ENCODE measurements at places on chromosomes 6 and 20.

DNA sequence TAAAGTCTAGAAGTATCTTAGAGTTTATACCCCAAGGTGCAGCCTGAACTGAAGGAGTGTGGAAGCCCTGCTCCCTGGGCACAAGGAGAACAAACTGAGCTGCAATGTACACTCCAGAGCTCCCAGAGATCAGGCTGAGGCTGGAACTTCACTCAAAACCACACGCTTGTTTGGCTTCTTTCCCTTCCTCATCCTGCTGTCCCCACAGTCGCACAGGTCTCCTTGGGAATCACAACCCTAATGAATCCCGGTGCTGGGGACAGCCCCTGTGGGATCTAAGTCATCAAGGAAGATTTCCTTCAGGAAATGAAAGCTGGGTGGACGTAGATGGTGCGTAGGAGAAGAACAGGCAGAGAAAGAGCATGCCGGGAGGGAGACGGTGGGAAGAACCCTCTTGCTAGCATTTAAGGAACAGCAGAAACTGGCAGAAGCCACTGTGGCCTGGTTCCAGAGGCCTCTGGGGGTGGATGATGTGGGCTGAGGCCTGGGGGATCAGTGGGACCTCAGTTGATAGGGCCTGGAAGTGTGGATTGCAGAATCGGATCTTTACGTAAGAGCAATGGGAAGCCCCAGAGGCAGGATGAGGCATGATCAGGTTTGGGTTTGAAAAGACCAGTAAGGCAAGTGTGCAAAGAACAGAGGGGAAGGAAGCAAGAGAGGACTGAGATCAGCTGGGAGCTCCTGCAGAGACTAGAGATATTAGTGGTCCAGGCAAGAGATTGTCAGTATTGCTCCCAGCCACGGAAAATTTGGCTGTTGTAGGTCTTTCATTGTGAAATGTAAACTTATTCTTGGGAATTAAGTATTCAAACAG is 21.4 kb downstream of the CYP24A1 start:
- DNase-seq: no peak

GRCh38 chr6:22596011-22596410 is 26.6 kb downstream of the HDGFL1 start:
- DNase-seq: no peak

- DNase-seq: no peak
Observed at GRCh38 chr20:2707353-2708072, 14.9 kb downstream of the EBF4 start.

GRCh38 chr6:24428615-24429014 is 25.9 kb downstream of the MRS2 start:
- no peak for DNase-seq

- no peak for DNase-seq
Observed at GRCh38 chr6:112223070-112223861, 31.1 kb downstream of the LAMA4 start.

GRCh38 chr6:124371974-124372475 is 568.4 kb downstream of the NKAIN2 start:
- no peak for DNase-seq

GRCh38 chr20:32894026-32894483 is 35.3 kb downstream of the EFCAB8 start:
- peak; percentile 40 for DNase-seq

- DNase-seq: no peak
Observed at GRCh38 chr6:111714416-111715270, 109.0 kb upstream of the TRAF3IP2 start.

DNA sequence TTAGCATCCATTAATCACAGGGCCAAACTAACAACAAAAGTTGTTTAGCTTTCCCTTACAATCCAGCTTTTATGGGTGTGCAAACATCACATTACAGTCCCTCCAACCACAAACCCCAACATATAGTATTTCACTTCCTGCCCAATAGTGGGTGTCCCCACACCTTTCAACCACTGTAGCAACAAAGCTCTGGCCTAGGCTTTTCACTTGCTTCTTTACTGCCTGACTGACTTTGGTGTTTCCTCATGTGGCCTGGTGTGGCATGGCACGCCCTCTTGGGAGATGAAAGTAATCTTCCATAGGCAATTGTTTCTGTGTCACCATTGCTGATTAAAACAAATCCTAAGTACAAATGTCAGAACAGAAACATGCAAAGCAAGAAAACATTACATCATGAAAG is 46.3 kb downstream of the MCM8 start:
- no peak for DNase-seq

DNA sequence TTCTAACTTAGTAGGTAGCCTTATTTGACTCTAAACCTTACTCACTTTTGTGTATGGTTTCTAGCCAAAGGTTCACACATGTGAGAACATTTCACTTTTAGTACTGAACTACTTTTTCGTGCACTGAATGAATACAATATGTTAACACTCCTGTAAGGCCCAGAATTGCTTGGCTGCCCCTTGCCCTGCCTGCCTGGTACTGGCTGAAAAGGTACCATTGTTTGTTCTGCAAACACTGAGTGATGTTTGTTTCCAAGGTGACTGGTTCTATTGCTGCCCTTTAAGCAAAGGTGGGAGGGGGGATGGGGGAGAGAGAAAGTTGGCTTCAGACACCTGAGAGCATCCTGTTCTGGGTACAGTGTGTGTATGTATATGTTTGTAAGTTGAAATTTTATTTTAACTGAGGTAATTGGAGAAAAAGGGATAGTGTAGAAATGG is 31.2 kb downstream of the RREB1 start:
- DNase-seq: no peak

- no peak for DNase-seq
Observed at GRCh38 chr6:7624796-7625710, 35.1 kb downstream of the SNRNP48 start.

- DNase-seq: no peak
Observed at GRCh38 chr6:83459663-83460062, 28.8 kb upstream of the ME1 start.

DNA sequence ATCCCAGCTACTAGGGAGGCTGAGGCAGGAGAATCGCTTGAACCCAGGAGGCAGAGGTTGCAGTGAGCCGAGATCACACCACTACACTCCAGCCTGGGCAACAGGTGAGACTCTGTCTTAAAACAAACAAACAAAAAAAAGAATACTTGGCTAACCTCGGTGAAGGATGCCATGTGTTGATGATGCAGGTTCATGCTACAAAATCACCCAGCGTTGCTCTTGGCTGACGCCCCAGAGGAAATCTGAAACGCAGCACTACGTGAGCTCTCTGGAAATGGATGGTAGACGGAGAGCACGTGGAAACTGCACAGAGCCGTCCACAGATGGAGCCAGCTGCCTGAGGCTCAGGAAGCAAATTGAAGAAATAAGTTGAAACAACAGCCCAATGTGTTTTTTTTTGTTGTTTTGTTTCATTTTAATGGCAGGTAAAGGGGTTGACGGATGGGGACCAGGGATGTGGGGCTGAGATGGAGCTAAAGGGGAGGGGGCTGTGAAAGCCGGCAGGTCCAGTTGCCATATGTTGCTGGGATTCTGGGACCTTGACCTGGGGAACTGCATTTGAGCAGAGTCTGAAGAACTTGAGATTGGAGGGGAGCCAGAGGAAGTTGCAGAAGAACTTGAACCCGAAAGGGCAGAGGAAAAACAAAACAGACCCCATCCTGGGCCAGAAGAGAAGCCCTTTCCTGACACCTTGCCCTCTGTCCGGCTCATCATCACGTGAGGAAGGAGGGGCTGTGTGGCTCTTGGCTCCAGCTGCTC is 12.8 kb upstream of the MANBAL start:
- DNase-seq: peak; percentile 63

- no peak for DNase-seq
Observed at GRCh38 chr6:33944686-33945411, 141.0 kb upstream of the MLN start.

DNA sequence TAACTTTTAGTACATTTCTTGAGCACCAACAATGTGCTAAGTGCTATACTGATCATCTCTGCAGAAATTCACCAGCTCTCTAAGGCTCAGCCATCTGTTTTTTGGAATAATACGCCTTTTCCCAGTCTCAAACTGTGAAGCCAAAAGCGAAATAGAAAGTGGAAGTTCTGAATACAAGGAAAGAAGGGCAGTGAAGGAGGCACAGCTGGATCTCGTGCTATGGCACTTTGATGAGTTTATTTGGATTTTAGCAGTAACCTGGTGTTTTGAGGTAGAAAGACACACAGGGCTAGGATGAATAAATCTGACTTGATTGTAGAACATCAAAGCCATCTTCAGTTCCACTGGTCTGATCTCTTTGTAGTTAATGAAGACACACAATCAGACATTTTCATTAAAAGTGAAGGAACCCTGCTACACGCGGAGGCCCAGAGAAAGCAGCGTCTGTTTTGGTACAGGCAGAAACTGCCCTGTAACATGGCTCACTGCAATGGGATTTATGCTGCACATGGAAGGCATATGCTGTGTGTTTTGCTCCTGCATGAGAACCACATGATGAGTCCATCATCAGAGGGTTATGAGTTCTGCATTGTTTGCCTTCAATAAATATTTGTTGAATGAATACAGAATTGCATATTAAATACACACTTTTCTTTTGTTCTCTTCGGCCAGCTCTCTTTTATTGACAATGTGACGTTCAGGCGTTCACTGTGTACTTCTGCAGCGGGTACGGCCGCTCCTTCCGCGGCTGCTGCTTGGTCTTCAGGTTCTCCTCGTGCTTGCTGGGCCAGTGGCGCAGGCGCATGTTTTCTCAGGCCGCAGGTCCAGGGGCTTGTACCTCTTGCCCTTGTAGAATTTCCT is 100.9 kb downstream of the PREP start:
- no peak for DNase-seq

- DNase-seq: peak; percentile 85
Observed at GRCh38 chr6:5214570-5215052, 46.1 kb downstream of the LYRM4 start.

DNA sequence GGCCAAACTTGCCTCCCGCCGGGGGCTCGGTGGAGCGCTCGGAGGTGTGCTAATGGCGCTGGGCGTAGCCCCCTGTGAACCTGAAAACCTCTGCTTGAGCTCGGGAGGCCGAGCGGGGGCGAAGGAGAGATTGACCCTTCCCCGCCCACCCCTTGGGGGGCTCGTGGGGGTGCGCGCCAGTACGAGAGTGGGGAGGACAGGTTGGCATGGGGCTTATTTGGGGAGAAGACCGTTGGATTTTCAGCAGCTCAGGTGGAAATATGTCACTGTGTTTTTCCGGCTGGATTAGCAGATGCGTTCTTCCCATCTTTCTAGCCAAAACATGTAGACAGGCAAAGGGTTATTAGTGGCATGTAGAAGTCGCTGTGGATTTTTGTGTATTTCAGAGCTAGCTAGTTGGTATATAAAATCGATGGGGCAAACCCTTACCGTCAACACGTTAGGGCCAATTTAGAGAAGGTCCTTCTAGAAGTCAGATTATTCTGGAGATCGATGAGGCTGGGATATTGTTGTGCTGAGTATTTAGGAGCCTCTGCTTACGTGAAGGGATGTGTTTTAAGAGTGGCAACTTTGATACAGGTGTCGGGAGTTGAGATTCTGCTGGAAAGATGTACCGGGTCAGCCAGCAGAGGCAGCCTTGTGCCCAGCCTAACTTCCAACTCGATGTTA is 525 bp downstream of the NCOA7 start:
- DNase-seq: peak; percentile 70

- DNase-seq: no peak
Observed at GRCh38 chr6:158766621-158767455, 52.3 kb downstream of the EZR start.

DNA sequence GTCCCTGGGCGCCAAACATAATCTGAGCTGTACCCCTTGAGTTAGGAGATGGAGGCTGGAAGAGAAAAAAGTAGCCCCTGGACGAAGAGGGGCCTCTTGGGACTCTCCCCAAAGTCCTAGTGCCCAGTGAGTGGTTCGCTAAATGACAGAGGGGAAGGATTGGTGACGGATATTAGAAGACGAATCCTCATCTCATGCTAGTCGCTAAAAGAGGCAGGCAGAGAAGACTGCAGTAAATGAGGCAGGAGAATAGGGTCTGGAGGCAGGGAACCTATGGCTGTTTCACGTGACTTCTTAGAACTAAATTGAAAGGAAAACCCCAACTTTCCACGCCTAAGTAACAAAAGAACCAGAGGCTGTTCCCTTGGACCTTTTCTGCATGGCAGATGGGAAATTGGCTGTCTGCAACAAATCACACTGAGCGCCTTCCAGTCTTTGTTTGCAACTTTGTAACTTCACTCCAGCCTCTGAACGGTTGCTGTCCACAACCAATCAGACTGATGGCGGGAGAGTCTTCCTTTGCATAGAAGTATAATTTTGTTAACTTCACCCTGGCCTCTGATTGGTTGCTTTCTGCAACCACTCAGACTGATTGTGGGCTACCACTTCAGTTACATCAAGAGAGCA is 731 bp upstream of the RBL1 start:
- DNase-seq: no peak

GRCh38 chr6:151425561-151425960 is 26.4 kb downstream of the RMND1 start:
- DNase-seq: no peak

GRCh38 chr6:113767985-113768384 is 89.2 kb upstream of the MARCKS start:
- DNase-seq: no peak

GRCh38 chr20:650954-651353 is 2.0 kb downstream of the SRXN1 start:
- DNase-seq: no peak

DNA sequence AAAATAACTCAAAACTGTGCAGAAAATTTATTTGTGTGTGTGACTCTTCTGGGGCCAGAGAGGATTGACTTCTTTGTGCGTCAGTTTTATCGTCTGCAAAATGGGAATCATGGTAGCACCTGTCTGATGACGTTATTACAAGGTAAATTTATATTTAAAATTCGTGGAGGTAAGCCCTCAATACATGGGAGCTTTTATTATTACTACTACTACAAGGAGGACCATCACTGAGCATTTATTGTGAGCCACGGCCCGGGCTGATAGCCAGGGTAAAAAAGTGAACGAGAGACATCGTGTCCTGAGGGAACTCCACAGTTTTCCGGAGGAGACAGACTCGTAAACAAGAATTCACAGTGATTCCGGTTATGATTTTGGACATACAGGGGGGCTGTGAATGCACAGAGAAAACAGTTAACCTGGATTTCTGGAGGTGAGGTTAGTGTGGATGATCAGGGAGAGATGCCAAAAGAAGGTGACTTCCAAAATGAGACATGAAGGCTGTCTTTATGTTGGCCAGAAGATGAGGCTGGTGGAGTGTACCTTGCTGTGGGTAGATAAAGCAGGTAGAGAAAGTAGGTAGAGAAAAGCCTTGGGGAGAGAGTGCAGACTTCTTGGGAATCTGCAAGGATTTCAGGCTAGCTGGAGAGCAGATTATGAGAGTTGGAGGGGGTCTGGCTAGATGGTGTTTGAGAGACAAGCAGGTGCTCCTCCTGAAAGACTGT is 10.6 kb upstream of the SERINC3 start:
- no peak for DNase-seq
